ENCODE measurements at places on chromosomes 4 and X.

DNA sequence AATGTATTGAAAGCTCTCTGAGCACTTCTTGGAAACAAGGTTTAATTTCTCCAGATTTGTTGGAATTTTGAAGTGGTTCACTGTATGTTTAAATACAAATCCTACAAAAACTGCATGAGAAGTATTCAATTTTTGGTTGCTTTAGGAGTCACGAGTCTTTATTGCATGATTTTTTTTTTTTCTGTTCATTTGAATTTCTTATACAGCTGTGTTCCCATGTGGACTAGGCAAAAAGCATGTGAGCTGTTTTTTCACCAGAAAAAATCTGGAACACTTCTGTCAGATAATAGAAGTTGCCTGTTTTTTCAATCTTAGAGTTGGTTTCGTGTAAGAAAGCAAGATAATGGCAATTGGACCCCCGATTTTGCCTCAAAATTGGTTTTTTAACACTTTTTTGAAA lies 66.4 kb downstream of the SLC9A6 start:
- no peak for DNase-seq

DNA sequence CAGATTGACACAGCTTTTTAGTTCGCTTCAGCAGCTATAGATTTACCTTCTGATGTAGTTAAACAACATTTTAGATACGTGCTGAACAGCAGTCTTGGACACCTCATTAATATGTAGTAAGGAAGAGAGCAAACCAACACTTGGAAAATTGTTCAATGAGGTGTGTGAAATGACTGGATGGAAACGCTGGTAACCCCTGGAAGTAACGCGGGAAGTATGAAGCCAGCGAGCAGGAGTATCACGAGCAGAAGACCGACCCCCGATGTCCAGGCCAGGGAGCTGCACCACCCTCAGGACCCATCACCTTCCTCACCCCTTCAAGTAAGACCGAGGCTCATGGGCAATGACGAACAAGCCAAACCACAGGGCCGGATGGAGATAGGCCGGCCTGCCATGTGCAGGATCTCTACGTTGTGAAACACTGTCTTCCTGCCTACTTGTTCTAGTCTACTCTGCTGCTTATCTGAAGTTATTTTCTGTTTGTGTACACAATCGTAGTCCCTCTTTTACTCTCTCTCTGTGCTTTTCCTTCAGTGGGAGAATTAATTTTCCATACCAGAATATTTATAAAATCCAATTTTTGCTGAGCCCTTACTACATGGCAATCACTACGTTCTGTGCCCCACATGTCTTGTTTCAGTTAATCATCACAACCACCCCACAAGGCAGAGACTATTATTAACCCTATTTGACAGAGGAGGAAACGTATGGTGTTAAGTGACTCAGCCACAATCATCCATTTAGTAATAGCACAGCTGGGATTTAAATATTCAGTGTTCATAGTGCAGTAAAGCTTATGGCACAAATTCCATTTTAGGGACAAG lies 221.7 kb downstream of the APBB2 start:
- peak; percentile 49 for DNase-seq

DNA sequence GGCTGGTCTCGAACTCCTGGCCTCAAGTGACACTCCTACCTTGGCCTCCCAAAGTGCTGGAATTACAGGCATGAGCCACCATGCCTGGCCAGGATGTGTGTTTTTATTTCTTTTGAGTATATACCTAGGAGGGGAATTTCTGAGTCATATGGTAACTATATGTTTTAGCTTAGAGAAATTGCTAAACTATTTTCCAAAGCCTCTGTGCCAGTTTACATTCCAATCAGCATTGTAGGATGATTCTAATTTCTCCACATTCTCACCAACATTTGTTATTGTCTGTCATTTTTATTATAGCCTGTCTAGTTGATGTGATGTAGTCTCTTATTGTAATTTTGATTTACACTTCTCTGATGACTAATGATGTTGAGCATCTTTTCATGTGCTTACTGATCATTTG lies 1576.0 kb downstream of the RPA4 start:
- no peak for DNase-seq

- DNase-seq = no peak
Observed at GRCh38 chr4:119549639-119550038, 79.0 kb downstream of the PDE5A start.

DNA sequence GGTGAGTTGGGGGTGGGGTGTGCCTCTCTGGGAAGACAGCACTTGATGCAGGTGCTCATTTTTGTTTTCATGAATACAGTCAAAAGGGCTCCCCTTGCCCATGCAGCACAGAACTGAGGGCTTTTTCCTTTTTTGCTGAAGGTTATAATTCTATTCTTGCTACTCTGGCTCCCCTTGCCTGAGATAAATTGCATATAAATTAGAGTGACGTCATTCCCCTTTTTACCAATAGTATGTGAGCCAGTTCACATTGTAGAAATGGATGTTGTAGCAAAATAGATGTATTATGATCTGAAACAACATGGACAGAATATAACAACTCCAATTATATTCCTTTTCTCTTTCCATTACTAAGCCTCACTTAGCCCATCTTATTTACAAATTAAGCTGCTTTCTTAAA lies 28.4 kb downstream of the CXorf58 start:
- DNase-seq = no peak

- DNase-seq = no peak
Observed at GRCh38 chrX:66053414-66053813, 13.5 kb upstream of the VSIG4 start.

- DNase-seq = no peak
Observed at GRCh38 chrX:41616255-41616654, 72.5 kb upstream of the GPR34 start.

GRCh38 chr4:171582961-171583581 lies 230.1 kb upstream of the GALNTL6 start:
- no peak for DNase-seq

DNA sequence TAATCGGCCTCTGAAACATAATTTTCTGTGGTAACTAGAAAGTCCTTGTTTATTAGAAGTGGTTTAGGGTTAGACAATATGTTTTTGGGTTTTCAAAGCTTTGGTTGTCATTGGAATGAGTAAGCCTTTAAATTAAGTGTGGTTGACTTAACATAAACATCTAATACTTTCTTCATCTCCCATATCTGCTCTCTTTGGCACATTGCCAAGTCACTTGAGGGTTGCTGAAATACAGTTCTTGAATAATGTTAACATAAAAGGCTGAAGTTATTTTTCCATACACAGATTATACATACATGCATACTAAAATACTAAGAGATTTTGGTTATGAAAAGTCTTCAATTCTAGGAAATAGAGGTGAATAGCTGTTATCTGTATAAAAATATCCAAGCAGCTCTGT lies 241.7 kb upstream of the BMP3 start:
- DNase-seq = no peak

DNA sequence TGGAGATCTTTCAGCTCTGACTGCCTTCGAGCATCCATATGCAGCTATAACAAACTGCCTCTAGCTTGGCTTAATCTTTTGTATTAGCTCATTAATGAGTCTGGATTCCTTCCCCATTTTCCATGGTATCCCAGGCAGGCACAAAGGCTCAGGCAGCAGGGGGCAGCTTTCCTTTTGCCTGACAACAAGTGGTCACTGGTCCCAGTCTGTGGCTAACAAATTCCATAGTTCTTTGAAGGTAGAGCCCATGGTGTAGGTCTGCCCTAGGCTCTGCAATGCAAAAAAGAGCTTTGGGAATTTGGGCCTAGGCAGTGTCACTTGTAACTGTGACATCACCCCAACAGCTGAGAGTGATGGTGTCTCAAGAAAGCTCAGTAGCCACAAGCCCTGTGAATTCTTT lies 234.4 kb upstream of the GPC4 start:
- no peak for DNase-seq

DNA sequence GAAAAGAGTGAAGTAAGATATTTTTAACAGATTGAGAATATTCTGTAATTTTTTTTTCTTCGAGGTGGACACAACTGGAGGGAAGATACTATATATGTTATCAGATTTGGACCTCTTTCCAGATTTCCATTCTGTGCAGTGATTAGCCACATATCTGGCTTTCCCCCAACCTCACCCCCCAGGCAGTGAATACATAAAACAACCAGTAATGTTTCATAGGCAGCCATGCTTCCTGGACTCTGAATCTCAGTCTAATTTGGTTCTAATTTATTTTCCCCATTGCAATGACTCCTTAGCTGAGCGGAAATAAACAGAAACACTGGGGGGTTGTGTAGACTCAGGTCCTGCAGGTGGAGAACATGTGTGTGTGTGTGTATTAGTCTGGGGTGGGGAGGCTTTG lies 226.5 kb downstream of the FBXW7 start:
- DNase-seq = no peak

DNA sequence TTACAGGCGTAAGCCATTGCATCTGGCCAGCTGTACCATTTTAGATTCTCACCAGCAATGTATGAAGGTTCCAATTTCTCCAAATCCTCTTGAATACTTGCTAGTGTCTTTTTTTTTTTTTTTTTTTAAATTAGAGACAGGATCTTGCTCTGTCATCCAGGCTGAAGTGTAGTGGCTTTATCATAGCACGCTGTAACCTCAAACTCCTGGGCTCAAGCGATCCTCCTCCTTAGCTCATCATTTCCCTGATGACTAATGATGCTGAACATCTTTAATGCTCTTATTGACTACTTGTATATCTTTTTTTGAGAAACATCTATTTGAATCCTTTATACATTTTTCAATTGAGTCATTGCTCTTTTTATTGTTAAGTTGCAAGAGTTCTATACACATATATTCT lies 40.3 kb downstream of the HDAC8 start:
- DNase-seq = no peak

DNA sequence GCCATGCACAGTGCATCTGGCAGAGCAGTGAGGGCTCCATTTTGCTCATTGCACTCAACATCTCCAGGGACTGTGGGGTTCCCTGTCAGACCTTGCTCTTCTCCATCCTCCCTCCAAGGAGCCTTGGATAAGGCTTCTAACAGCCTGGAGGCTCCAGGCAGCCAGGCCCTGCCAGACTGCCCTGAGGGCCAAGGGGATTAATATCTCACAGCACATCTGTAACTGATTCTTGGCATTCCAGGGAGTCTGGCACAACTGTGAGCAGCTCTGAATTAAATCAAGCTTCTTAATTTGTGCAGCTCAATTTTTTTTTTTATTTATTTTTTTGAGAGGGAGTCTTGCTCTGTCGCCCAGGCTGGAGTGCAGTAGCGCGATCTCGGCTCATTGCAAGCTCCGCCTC lies 224.5 kb upstream of the PGRMC2 start:
- no peak for DNase-seq
